ENCODE measurements at places on chromosomes 5 and 9.

GRCh38 chr5:50667023-50667652 is 701 bp downstream of the PARP8 start:
- DNase-seq = peak; percentile 42

GRCh38 chr5:113237893-113238292 is 196.9 kb downstream of the TSSK1B start:
- DNase-seq = no peak

DNA sequence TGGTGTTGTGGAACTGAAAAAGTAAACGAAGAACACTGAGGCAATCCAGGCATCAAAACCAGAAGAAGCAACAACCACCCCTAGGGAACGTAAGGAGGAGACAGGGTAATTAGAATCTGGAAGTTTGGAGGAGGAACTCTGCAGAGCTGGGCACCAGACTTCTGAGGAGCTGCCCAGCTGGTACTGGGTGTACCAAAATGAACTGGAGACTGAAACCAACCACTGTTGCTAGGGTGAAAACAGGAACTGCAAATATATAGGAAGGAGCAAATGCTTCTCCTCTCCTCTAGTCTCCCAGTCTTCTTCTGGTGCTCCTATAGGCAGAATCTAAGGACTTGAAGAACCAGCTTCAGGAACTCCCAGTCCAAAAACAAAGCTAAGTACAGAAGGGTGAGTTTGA is 189.8 kb downstream of the ELAVL2 start:
- DNase-seq = no peak

DNA sequence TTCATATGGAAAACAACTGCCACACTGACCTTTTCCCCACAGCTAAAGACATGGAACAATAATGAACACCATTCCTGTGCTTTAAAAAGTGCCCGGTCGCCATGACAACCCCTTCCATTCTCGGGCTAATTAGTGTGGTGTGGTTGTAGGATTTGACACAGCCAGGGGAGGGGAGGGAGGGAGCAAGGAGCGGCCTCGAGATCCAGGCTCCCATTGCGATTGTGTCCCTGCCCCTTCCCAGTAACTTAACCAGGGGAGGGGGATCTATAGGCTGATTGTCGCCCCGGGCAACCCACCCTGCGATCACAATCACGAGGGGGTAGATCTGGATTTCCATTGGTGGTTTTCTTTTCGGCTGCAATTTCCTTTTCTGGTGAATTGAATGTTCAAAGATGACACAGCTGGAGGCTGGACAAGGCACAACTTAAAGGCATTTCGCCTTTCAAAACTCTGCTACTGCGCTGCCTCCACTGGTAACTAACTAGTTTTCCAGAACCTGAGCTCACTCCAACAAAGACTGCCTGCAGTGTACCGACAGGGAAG is 96.7 kb upstream of the RETREG1 start:
- no peak for DNase-seq

DNA sequence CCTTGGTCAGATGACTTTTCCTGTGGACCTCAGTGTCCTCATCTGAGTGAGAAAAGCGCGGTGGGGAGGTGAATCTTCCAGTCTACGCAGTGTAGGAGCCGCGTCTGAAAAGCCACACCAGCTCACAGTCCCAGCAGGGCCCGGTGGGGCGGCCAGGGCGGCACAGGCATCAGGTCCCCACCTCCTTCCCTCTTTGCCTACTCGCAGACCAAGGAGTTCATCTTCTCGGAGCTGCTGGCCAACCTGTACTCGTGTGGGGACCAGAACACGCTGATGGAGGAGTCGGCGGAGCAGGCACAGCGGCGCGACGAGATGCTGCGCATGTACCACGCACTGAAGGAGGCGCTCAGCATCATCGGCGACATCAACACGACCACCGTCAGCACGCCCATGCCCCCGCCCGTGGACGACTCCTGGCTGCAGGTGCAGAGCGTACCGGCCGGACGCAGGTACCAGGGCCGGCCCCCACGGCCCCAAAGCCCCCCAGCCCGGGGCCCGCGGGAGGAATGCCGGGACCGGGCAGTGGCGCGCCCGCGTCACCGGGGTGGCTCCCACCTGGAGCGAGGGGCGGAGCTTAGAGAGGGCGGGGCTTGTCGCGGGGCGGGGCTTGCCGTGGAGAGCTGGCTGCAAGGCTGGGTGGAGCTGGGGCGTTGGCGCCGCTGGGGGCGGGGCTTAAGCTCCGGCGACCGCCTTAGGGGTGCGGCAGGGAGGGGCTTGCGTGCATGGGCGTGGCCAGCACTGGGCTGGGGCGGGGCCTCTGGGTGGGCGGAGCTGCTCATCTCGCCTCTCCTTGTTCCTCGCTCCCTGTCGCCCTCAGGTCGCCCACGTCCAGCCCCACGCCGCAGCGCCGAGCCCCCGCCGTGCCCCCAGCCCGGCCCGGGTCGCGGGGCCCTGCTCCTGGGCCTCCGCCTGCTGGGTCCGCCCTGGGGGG is 25.6 kb downstream of the GOLGA2 start:
- DNase-seq = peak; percentile 91

- DNase-seq = no peak
Observed at GRCh38 chr9:20526500-20527319, 95.6 kb downstream of the MLLT3 start.

DNA sequence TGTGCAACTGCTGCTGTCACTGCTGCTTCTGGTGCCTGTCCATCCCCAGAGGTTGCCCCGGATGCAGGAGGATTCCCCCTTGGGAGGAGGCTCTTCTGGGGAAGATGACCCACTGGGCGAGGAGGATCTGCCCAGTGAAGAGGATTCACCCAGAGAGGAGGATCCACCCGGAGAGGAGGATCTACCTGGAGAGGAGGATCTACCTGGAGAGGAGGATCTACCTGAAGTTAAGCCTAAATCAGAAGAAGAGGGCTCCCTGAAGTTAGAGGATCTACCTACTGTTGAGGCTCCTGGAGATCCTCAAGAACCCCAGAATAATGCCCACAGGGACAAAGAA is 265 bp downstream of the CA9 start:
- DNase-seq = no peak

- no peak for DNase-seq
Observed at GRCh38 chr5:56227691-56228090, 5.4 kb downstream of the ANKRD55 start.

- DNase-seq = no peak
Observed at GRCh38 chr9:112535301-112535700, 48.7 kb downstream of the KIAA1958 start.

DNA sequence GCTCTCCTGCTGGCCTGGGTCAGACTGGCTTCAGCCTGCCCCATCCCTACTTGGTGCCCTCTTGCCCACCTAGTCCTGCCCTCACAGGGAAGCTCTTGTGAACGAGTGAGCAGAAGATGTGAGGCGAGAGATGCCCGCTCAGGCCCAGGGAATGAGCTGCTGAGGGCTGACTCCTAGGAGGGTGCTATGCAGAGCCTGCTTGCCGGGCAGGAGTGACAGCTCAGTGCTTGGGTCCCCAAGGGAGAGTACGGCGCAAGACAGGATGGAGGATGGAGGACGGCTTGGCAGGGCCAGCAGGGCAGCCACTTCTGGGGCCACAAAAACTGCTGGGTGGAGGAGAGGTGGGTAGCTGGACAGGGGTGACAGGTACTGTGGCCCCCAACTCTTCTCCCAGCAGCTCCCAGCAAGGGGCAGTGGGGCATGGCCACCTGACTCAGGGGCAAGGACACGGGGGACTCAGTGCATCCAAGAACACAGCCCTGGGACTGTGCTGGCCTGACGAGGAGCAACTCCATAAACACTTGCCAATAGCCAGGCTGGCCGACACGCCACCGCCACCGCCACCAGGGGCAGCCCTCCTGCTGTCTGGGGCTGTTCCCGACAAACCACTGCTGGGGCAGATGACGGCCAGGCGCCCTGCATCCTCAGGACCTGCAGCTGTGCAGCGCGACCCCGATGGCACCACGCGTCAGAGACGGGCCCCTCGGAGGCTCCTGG is 55.6 kb upstream of the UBAC1 start:
- DNase-seq = no peak

DNA sequence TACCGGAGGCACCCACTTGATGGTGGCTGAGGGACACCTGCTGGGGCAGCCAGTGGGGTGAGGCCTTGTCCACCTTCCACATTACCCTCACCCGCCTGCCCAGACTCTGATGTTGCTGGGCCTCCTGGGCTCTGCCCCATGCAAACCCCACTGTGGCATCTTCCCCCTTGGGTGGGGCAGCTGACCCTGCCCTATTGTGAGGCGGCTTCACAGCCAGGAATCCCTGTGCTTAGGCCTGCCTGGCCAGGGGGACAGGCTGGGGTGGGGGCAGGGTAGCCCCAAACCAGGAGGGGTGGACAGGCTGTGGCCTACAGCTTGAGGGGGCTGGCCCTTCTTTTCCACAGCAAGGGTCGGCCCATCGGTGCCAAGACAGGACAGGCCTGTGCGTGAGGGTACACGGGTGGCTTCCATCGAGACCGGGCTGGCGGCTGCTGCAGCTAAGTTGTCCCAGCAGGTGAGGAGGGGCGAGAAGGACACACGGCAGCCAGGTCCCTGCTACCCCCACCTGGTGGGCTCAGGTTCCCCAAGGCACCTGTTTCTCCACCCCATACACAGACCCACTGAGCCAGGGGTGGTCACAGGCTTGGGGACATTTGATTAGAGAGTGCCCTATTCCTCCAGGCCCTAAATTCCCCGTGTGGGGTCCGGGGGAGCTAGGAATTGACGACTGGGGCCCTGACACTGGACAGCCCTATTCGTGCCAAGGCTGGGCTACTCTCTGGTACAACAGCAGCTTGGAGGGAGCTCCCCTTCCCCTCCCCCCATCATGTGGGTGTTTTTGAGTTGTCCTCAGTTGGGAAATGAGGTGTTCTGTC is 99.2 kb downstream of the PHF2 start:
- no peak for DNase-seq

- DNase-seq = no peak
Observed at GRCh38 chr5:191949-192690, 825 bp downstream of the LRRC14B start.

DNA sequence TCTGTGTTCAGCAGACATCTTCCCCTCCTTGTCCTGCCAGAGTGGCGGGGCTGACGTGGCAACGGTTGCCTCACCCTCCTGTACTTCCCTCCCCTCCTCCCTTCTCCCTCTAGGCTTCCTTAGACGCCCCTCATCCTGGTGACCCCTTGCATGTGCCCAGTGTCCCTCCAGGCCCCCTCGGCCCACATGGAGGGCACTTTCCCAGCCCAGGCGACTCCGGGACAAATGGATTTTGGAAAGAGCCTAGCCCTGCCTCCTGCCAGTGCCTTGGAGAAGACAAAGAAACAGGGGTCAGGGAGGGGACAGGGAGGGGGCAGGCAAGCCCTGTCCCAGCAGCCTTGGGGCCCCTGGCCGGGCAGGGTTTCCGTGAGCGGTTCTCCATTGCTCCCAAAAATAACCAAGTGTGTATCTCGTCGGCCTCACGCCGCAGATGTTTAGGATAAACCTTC is 38.3 kb upstream of the NEURL1B start:
- no peak for DNase-seq

DNA sequence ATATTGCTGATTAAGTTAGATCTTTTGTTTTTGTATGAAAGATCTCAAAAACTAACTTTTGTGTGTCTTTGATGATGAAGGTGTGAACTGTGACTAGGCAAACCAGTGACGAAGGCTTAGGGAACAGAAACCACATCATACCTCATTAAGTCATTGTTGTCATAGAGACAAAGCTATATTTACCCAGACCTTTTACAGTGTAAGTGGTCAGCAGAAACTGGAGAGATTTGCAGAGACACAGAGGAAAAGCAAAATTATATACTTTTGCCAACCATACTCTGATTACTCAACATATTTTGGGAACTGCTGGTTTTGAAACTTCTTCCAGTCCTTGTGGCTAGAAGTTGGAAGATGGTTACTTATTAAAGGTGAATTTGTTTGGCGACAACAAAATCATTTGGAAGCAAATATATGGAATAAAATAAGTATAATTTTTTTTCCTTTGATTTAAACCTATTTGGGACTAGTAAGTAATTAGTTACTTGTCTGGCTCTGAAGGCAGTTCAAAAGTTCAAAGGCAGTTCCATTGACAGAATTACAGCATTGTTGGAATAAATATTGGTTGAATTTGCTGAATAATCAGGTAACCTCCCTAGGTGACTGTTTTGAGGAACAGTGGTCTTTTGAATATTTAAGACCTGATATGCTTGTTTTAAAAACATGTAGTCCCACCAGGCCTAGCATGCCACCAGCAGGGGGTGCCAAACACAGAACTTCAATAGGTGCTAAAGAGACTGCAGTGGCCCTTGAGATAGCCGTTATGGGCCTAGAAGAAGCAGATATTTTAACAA is 103.8 kb downstream of the RPS23 start:
- peak; percentile 62 for DNase-seq
